ENCODE measurements at places on chromosomes 3 and 15. TPM values are rescaled to one million over a fixed set of nuclear protein-coding genes. Genes with fewer than 3 reads are reported as not detected.

ACP3 gene
- 0.79 TPM for total RNA-seq

DNA sequence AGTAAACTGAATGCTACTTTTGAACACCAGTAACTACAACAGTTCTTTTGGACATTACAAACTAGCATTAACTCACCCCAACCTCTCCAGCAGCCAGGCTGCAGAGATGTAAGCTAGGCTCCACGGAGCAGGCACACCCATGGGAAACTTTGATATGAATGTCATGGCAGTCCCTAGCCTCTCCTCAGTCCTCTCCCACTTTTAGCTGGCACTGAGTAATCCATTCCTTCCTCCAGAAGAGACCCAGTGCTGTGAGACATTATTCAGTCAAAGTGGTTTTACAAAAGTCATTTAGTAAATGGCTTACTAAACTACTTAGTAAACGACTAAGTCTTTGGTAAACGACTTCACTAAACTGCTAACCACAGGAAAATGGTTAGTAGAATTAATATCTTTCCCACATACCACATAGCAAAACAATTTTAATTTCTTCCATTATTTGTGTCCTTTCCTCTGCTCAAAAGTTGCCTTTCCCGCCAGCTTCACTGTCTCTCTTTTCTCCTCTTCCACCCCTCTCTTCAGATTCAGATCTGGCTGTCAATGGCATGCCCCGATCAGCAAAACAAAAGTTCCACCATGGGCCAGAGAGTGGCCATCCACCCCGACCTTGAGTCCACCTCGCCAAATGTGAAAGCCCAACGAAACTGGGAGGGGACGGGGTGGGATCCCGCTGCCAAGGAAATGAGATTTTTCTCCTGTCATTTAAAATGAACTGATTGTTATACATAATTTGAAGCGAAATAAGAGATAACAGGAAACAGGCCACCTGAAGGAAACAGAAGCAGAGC lies 67.5 kb upstream of the TJP1 start:
- DNase-seq: no peak

DNA sequence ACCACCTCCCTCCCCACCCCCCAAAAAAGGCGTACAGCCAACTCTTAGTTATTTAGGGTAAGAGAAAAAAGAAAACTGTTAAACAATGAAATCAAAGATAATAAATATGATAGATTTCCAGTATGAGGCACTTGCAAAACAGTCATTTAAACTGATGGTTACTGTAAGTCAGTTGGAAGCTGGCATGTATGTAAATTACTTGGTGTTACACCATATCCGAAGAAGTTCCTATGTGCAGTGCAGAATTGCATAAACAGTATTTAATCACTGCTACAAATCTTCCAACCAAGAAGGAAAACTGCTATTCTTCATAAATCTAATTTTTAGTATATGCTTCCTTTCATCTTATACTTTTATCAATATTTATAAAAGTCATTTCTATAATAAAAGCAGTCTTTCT lies 62.0 kb downstream of the LEO1 start:
- DNase-seq: no peak

LINGO1 gene
- 15.6 TPM for total RNA-seq

CYP8B1 gene
- 0.12 TPM for total RNA-seq
